ENCODE measurements at places on chromosomes 5 and 9.

- DNase-seq = no peak
These were observed 3.4 kb downstream of the GARNL3 start for GRCh38 chr9:127267793-127268525.

GRCh38 chr5:6611334-6612256, 21.2 kb downstream of the NSUN2 start:
- DNase-seq = no peak

DNA sequence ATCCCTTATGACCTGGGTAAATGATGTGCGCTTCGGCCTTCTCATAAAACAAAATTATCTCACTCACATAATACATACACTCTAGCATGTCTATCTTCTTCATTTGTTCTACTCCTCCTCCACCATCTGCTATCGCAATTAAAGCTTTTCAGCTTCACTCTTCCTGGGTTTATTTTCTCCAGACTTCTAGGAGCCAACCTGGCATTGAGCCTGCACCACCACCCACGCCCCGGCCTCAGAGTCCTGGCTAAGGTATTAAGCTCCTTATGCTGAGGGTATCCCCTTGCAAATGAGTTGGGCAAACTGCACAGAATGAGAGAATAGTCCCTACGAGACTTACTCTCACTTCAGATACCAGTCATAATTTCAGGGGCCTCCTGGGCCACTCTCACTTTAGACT, 236.1 kb upstream of the CDH12 start:
- DNase-seq = no peak

DNA sequence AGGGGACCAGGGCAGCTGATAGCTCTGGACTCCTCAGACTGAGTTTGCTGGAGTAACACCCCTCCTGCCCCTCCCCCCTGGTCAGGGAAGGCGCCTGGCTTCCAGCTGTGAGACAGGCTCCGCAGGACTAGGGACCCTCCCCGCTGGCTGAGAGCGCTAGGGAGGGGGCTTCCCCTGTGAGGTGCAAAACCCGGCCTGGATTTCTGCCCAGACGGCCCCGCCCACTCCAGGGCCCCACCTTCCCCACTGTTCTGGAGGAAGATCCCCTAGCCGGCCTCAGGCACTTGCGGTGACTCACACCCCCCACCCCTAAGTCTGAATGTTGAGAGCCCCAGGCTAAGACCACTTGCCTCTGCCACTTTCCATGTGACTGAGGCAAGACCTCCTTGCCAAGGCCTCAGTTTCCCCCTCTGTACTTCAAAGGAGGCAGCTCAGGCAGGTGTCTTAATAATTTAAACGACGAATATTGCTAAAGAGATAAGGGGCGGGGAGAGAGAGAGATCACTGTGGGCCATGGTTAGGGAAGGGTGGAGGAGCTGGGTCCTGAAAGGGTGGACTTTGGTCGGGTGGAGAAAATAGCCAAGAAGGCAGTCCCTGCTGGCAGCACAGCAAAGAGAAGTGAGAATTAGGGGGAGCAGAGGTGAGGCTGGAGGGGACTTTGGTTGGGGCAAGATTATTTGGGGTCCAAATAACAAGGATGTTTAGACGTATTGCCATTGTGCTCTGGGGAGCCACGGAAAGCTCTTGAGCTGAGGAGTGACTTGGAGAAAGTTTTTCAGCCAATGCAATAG, 1.0 kb upstream of the DAB2IP start:
- DNase-seq = no peak

GRCh38 chr9:135960411-135961276, 529 bp downstream of the UBAC1 start:
- DNase-seq = no peak

- DNase-seq = no peak
These were observed 135.9 kb upstream of the RGMB start for GRCh38 chr5:98637557-98637956.

DNA sequence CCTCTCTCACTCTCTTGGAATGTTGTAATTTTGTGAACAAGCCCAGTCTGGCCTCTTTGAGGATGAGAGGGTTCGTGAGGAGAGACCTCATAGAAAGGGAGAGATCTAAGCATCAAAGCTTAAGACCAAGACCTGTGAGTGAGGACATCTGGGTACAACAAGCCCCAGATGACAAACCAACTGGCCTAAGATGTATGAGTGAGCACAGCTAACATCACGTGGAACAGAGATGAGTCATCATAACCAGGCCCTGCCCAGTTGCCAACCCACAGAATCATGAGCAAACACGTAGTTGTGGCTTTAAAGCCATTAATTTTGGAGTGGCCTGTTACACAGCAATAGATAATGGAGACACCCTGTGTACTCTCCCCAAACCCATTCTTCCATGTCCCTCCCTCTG, 439.1 kb upstream of the KIF2A start:
- DNase-seq = no peak

DNA sequence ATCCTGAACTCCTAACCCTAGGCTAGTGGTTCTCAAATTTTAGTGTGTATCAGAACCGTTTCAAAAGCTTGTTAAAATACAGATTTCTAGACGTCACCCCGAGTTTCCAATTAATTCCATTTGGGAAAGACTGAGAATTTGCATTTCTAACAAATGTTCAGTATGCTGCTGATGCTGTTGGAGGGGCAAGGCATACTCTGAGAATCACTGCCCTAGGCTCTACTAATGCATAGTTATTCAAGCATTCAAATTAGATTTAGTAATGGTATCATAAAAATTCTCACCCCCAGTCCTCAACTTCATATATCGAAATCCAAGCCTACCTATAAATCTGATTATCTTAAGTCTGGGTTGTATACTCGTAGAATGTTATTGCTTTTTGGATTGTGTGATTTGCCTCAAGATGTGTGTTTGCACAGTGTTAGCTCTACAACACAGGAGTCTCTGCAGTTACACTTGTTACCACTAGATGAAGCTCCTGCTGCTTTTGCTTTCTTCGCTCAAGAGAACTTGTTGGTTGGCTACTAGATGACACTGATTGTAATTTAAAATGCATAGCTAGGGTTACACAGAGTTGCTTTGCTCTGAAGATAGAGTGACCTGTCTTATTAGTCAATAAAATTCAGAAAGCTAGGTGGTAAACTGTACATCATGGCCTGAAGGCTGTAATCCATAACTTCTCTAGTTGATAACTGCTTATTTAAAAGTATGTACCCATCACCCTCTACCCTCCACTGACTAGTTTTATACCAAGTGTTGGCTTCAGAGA, 7.5 kb upstream of the ERAP2 start:
- no peak for DNase-seq

DNA sequence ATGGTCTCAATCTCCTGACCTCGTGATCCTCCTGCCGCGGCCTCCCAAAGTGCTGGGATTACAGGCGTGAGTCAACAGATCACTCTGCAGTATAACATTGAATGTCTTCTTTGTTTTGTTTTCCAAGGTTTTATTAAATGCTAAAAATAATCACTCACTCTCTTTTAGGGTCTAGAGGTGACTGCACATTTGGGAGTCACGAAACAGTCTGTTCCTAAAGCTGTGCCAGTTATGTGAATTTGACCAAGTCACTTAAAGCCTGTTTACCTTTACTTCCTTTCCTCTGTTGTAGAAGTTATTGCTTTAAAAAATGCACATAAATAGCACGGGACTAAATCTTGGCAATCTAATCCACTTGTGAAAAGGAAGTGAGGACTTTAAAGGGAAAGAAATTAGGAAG, 304.9 kb upstream of the PTGER4 start:
- no peak for DNase-seq

DNA sequence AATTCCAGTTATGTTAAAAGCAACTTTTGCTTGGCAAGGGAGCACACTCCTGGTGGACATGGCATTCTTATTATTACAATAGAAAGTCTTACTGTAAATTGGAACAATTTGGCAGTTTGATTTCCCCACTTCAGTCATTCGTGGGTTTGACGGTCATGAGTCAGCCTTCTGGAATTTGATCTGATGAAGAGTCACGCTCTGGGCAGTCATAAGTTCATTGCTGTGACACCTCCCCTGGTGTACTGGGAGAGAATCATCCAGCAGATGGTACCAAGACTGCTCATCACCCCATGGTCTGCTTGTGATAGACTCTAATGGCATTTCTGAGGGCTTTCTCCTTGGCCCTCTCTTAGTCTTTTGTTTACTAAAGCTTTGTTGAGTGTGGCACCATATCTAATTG, 53.8 kb downstream of the GLRA1 start:
- no peak for DNase-seq

Data from tibial artery (tissue), 4 donors.